Lower leg skin (tissue), 4 donors: ENCODE measurements at places on chromosomes 6 and 20. TPM values are rescaled to one million over a fixed set of nuclear protein-coding genes. Genes with fewer than 3 reads are reported as not detected.

GRCh38 chr6:48658915-48659314, 547.9 kb upstream of the PTCHD4 start:
- no peak for DNase-seq

DNA sequence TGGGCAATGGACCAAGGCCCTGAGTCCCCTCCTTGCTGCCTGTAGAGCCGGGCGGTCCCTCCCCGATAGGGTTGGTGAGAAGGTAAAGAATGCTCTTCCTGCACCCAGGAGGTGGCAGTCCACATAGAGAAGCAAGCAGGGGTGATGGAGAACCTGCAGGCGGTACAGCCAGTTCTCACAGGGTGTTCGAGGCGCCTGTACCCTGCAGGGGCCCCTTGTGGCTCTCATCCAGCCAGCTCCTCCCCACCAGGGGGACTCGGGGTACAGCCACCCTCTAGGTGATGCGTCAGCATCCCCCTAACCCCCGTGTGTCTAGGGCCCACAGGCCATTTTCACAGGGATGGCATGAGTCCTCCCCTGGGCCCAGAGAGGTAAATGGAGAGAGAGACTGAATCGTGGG, 5.1 kb upstream of the COL9A3 start:
- no peak for DNase-seq

DNA sequence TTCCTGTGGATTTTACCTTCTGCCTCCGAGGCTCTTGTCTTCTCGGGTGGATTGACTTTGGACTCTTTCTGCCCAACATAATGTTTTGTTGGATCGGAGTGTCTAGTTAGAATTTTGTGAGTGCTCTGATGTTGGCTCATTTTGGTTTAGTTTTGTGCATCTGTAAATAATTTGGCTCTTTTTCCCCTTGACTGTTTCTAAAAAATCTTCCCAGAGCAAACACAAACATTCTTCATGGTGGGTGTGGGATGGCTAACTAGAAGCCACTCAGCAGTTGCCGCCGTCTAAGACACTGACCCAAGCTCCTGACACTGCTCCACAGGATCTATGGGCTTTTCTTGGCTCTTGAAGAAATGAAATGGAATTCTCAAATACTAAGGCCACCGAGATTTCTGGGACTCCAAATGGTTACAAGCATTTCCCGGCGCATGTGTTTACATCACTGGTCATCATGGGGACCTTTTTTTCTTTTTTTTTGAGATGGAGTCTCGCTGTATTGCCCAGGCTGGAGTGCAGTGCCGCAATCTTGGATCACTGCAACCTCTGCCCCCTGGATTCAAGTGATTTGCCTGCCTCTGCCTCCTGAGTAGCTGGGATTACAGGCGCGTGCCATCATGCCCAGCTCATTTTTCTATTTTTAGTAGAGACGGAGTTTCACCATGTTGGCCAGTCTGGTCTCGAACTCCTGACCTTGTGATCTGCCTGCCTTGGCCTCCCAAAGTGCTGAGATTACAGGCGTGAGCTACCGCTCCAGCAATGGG, 92.0 kb upstream of the FRMD1 start:
- DNase-seq: no peak

GRCh38 chr6:24146871-24147270, 20.9 kb downstream of the NRSN1 start:
- no peak for DNase-seq

GRCh38 chr20:1526896-1527295, 30.6 kb downstream of the SIRPD start:
- no peak for DNase-seq

DNA sequence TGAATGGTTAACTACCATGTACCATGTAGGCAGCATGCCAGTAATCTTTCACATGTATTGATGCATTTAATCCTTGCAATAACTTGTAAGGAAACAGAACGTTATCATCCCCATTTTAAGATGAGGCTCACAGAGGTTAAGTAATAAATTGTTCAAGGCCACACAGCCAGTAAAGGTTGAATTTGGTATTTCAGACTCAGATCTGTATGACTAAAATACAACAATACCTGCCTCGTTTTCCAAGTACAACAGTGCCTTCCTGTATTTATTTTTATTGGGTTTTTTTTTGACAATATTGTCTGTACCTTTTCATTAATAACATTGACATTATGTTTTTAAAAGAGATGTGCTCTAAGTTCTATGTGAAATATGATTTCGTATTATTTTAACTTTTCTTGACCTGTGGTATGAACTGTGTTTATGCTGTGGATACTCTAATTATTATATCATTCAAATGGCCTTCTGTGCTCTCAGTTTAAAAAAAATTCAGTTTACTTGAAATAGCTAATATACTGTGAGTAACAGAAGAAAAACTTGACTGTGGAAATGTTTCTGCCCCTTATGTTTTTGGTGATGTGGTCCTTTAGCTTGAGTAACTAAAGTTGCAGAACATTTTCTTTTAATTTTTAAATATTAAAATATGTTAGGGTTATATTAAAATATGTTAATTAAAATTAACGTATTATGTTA, 39.7 kb downstream of the XRN2 start:
- DNase-seq: no peak

DNA sequence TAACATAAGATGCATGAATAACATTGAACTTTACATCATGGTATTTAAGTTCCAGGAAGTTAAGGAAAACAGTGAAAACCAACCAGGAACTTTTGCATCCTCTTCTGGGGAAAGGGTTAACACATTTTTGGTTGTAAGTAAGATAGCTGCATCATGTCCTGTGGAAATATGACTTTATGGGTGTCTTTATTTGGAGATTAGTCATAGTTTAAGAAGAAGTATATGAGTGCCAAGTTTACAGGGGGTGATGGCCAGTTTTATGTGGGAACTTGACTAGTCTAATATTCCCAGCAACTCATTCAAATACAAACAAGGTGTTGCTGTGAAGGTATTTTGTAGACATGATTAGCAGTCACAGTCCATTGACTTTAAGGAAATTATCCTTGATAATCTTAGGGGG, 78.0 kb downstream of the PDE10A start:
- DNase-seq: no peak

GRCh38 chr6:137954253-137954652, 87.2 kb downstream of the TNFAIP3 start:
- no peak for DNase-seq

- DNase-seq: no peak
Measured at GRCh38 chr6:37110500-37111461, 59.2 kb upstream of the PIM1 start.

DNA sequence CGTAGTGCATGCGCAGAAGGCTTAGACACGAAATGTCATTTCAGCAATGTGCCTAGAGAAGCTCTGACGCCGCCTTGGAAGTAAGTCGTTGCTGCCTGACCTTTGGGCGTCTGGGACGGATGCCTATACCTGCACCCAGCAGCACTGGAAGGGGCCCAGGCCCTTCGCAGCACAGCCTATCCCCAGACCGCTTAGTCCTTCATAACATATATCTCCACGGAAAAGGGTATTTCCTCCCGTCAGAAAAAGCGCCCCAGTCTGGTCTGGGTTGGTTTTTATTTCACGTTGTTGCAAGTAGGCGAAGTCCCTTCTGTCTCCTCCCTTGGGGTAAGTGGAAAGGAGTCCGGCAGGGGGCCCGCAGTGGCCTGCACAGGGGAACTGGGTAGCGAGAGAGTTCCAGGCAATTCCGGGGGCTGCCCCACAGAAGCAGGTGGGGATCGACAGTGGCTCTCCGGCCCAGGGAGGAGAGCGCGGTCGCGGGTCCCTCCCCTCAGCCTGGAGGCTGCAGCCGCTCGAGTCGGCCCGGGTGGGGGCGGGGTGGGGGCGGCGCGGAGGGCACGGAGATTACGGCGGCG, 559 bp upstream of the EYA4 start:
- DNase-seq: no peak

DNA sequence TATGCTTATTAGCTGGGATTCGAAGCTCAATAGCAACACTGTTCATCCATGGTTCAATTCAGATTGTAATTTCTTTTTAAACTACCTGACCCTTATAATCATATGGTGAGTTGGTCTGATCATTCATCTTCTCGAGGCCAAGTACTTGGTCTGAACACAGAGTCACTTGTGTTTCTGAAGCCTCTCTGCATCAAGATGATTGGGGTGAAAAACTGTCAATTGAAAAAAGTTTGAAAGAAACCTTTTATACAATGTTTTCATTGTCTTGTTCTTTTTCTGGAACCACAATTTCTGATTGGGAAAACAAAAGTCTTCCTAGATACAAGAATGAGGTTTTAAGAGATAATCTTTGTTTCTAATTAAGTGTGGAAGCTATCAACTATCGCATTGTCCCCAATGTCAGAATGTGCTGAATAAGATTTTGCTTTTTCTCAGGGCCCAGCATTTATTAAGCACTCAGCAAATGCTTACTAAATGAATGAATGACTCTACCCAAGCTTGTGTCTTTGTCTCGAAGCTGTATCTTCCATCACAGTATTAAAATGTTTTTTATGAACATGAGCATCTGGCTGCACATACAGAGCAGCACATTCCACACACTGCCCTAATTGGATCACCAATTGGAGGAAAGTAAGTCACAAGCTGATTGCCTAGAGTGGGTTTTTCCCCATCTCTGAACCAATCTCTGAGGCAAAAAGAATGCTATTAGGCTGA, 45.0 kb upstream of the MOXD1 start:
- DNase-seq: no peak

DNA sequence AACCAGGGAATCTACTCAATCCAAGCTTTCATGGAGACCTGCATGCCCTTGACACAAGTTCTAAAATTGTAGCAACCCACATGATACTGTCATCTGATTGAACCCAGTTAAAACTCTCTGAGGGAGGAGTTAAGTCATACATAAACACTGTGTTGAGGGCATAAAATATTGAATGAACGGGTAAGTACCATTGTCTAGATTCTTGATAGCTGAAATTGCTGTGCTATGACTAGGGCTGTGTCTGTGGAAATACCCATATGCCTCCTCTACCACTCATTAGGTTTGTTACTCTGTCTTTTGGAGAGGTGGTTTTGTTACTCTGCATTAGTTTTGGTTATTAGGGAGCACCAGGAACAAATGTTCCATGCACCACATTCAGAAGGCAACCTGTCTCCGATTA, 7.6 kb downstream of the ENPP4 start:
- DNase-seq: no peak

DNA sequence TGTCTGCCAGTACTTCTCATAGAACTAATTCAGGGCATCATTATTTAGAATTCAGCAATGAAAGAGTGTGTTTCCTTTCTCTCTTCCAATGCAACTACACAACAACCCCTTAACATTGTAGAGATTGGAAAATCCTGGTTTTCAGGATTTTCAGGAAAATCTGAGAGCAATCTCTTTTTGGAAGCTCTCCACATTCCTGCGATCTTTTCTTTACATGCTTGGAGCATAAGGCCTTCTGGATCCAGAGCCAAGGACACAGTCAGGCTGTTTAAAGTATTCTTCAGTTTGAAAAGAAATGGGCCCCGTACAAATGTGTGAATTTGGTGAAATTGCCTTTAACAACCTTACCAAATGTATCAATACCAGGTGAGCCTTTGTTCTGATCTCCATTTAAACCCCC, 469.7 kb downstream of the PKHD1 start:
- DNase-seq: no peak

- DNase-seq: no peak
Measured at GRCh38 chr20:46883892-46884291, 10.8 kb upstream of the EYA2 start.

DNA sequence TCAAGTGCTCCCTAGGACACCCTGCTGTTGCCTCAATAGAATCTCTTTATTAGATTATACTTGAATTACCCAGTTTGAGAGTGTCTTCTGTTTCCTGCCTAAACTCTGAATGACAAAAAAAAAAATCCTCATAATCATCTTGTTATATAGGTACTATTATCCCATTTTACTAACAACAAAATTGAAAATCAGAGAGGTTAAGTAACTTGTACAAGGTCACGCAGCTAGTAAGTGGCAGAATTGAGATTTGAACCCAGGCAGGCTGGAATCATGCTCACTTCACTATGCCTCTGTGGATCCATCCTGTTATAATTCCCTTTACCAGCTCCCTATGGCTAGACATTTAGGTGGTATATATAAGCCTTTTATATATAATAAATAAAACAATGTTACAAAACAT, 36.6 kb upstream of the UBR2 start:
- no peak for DNase-seq

DNA sequence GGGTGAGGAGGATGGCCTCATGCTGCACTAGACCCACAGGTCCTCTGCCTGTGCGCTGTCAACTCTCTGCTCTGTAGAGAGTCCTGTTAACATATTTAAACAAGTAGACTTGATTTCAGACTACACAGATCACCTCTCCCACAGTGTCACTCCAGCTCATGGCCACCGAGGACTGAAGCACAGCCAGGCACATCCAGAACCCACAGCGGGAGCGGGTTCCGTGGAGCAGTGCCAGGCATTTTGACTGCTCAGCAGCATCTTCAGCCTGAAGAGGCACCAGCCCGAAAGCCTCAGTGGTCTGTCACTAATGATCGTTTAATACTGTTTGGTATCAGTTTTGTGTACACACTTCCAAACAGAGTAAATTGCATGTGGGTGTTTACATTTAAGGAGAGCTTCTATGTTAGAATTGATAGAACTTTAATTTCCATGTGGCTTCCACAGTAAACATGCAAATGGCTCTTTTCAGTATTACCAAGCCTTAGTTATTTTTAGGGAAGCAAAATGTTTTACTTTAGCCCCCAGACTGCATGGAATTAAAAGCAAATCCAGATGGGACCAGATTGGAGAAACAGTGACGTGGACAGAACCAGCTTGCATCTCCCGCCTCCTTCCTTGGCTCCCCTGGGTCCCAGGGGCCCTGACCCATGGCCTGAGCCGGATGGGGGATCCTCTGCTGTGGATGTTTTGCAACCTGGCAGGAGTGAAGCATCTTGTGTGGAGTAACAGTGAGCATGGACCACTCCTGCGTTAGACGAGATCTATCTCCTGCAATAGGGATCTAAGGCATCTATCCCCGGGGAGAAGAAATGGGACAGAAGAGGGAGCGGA, 196.7 kb upstream of the CDH4 start:
- no peak for DNase-seq

DNA sequence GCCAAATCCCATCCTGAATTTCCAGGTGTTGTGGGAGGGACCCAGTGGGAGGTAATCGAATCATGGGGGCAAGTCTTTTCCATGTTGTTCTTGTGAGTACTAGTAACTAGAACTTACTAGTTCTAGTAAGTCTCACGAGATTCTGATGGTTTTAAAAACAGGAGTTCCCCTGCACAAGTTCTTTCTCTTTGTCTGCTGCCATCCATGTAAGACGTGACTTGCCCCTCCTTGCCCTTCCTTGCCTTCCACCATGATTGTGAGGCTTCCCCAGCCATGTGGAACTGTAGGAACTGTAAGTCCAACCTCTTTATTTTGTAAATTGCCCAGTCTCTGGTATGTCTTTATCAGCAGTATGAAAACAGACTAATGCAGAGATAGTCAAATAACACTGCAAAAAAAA, 122.7 kb upstream of the BEND6 start:
- DNase-seq: no peak

DNA sequence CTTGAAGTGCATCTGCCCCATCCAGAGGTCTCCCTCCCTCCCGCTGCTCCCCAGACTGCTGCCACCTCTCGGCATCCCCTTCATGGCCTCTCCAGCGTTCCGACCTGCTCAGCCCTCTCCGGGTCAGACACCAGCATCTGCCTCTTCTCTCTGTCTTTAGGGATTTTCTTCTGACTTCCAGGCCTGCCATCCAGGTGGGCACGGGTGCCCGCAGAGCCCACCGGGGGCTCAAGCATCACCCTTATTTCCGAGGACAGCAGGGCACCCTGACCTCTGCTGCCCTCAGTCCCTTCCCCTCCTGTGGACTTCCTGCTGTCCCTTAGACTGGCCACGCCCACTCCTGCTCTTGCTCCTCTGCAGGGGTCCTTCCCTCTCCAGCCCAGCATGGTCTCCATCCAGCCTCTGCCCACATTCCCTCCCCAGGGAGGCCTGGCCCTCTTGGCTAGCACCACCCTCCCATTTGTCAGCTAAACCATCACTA, 3.3 kb downstream of the NPEPL1 start:
- DNase-seq: peak; percentile 65

PDYN gene
- total RNA-seq: not detected

OCSTAMP gene
- not detected for total RNA-seq

SOBP gene
- 2.7 TPM for total RNA-seq
